ENCODE measurements at places on chromosomes 13 and 19. TPM values are rescaled to one million over a fixed set of nuclear protein-coding genes. Genes with fewer than 3 reads are reported as not detected.

DNA sequence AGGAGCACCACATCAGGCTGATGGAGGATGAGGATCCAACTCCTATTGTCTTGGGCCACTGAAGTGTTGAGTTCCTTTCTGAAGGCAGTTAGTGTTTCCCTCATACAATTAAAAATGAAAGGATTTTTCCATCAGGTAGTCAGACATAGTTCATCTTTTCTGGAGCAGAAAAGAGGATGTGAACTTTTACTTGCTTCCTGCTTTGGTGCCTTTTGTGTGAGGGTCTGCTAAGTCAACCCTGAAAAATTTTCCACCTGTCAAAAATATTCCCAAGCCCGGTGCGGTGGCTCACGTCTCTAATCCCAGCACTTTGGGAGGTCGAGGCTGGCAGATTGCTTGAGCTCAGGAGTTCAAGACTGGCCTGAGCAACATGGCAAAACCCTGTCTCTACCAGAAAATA lies 43.9 kb downstream of the RGCC start:
- DNase-seq: no peak

DNA sequence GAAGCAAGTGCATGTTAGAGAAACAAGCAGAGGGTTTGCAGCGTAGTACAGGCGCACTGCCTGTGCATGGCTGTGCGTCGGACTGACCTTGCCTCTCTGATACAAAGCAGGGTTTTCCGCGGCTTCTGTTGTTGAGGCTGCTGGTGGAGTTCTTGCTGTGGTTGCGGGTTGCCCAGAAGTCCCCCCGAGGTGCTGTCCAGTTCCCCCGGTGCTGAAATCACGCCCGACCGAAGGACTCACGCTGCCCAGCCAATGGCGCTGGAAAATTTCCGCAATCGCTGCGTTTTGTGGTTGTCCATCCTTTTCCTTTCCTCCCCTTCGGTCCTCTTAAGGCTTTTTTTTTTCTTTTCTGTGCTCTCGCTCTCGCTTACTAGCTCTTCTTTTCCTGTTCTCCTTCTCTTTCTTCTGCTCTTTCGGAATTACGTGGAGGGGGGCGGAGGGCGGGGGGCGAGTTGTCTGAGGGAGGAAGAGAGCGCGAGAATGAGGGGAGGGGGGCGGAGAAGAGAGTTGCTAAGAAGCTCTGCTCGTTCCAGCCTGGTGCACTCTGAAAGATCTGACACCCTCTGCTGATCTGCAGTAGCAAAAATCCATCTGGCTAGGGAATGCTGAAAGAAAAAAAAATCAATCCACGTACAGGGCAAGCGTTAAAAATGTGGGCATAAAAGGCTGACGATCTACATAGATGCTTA lies at the start of gene SLITRK1:
SLITRK1 (minus strand) TSS at position 558 of the 689 bp plus-strand sequence. CDS start 967 bp downstream, outside the sequence.
- DNase-seq: no peak

- no peak for DNase-seq
Measured at GRCh38 chr19:44839276-44839675, 6.8 kb upstream of the NECTIN2 start.

DNA sequence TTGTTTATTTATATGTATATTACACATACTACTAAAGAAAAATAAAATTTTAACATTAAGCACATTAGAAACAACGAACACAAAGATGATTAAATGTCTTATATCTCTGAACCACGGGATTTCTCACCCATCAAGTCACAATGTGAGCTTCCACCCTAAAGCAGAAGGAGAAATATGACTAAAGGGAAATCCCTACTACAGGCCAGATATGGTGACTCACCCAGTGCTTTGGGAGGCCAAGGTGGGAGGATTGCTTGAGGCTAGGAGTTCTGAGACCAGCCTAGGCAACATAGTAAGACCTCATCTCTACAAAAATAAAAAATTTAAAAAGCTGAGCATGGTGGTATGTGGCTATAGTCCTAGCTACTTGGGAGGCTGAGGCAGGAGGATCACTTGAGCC lies 24.6 kb downstream of the DCT start:
- no peak for DNase-seq

- no peak for DNase-seq
Measured at GRCh38 chr13:73074014-73074413, 15.2 kb downstream of the KLF5 start.

- no peak for DNase-seq
Measured at GRCh38 chr13:100304229-100304628, 215.3 kb downstream of the PCCA start.

The HIF3A gene
- 73.8 TPM for total RNA-seq

Data from Right ventricle myocardium inferior (tissue), 1 donor.